Stimulated activated CD4-positive, alpha-beta T cell treated with anti-CD3 and anti-CD28 coated beads, Interleukin-1b, Interleukin-23, amount 100 ng/mL, for 4 hours (primary cell): ENCODE measurements at places on chromosomes 11 and 22.

DNA sequence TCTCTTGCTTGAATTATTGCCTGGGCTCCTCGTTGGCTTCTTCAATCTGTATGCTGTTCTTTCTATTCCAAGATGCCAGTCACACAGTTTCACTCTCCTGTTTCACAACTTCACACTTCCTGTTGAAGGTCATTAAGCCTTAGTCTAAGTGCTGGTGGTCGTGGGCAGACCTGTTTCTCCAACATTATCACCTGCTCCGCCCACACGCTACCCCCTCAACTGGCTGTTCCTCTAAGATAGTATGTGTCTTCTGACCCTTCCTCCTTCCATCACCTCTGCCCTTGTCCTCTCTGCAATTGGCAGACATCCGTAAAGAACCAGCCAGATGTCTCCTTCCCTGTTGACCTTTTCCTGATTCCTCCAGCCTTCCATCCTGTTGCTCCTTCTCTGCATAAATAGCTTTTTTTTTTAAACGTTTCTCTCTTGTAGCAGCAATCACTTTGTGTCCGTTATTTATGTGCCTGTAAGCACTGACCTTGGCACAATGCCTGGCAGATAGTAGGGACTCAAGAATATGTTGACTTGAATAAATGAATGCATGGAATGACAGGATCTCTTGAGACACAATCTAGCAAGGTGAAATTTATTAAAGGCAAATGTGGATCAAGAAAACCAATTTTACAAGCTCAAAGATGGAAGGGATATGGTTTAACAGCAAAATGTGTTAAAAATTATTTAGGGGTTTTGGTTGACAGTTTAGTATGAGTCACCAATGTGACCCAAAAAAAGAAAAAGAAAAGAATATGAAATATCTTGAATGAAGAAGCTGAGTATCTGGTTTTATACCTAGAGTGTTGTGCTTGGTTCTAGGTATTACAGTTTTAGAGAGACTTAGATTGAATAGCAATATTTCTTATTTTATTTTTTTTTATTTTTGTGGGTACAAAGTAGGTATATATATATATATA lies 12.6 kb downstream of the DIXDC1 start:
- no peak for DNase-seq

GRCh38 chr11:73154178-73154577 lies 12.1 kb upstream of the FCHSD2 start:
- no peak for DNase-seq

- DNase-seq, result no peak
These were observed 102.4 kb upstream of the B3GAT1 start for GRCh38 chr11:134514354-134514951.

- DNase-seq, result no peak
These were observed 8.9 kb upstream of the OR2D3 start for GRCh38 chr11:6911948-6912347.

DNA sequence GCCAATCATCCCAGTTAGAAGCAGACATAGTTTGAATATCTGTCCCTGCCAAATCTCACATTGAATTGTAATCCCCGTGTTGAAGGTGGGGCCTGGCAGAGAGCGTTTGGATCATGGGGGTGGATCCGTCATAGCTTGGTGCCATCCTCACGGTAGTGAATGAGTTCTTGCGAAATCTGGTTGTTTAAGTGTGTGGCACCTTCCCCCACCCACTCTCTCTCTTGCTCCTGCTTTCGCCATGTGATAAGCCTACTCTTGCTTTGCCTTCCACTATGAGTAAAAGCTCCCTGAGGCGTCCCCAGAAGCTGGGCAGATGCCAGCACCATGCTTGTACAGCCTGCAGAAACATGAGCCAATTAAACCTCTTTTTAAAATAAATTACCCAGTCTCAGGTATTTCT lies 5.0 kb upstream of the CCDC81 start:
- DNase-seq, result no peak

- DNase-seq, result no peak
These were observed 41.5 kb upstream of the HSPA8 start for GRCh38 chr11:123103326-123103980.

DNA sequence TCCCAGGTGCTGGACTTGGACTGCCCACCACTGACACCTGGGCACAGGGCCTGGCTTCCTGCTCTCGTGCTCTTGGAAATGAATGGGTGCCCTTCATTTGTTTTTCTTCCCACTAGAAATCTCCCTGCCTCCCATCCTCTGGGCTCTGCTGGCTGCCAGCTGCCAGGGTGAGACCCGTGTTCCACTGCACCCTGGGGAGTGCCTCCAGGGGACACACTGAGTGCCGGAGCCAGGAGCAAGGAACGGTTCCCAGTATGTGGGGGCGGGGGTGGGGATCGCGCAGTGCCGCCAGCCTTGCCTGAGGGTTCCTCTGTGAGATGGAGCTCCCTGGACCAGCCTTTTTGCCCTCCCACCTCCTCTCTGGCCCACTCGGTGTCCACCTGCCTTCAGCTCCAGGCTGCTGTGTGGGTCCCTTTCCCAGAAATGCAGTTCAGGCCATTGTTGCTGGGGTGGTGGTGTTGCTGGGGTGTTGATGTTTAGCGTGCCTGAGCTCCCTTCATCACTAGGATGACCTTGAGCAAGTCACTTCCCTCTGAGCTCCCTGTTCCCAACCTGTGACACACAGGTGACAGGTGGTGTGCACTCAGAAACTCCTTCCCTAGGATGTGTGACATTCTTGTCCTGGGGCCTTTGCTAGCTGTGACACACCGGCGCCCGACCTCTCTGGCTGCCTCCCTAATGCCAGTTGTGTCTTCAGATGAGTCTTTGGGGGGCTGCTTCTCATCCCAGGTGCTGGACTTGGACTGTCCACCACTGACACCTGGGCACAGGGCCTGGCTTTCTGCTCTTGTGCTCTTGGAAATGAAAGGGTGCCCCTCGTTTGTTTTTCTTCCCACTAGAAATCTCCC lies 72.1 kb downstream of the MED15 start:
- no peak for DNase-seq

DNA sequence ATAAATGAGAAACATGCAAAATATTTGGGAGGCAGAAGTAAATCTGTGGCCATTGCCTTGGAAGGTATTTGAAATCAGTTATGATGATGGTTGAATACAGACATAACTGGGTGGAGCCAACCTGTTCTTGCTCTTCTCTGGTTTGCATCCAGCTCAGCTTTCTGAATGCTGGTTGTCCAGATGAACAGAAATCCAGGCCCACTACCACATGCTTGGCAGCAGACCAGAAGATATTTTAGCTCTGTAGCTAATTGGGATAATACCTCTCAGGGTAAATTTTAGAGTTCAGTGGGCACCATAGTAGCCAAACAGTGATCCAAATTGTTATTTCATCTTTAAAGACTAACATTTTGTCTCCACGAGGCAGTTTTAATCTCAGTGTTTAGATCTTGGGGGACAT lies 308.3 kb downstream of the RAB38 start:
- DNase-seq, result no peak

DNA sequence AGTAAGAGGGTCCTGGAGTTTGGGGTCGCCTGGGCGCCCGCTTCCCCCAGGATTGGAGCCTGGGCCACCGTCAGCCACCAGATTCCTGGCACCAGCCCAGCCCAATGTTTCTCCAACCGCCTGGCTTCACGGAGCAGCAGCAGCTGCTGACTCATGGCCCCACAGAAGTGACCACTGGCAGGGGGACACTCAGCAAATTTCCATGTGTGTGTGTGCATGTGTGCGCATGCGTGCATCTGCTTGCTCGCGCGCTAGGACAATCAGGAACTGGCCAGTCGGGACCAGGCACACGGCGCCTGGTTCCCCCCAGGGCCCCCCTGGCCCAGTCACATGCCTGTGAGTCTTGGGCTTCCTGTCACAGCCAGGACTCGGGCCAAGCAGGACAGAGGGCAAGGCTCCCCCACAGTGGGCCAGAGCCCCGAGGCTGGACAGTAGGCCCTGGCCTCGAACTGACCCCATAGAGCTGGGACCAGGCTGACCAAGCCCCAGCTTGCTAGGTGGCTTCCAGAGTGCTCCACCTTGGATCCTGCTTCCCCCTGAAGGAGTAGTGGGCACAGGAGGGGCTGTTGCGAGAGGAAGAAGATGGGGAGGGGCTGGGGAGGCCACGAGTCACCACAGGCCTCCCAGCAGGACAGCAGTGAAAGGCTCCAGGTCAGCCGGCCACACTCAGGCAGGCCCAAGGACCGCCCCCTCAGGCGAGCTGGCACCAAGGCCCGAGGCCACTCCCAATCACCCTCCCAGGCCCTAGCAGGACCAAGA lies 3.2 kb downstream of the CTSD start:
- no peak for DNase-seq

- DNase-seq, result no peak
These were observed 92.8 kb downstream of the CCDC73 start for GRCh38 chr11:32701616-32702015.

DNA sequence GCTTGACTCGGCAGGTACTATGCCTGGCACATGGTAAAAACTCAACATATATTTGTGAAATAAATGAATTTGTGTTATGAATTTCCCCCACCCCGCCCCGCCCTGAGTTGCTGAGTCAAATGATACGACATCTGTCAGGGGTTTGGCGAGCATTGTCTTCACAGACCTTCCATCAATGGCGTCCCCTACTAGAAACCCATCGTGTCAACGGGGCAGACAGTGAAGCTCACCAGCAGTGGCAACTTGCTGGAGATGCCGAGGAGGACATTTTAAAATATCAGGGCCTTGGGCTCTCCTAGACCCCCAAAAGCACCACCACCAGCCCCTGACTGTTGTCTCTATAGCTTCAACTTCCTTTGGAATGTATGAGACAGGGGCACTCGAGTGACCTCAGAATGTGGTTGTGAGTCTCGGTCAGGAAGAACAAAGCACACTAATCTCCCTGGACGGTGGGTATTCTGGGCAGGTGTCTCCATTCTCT lies 761 bp upstream of the NXF1 start:
- peak; percentile 15 for DNase-seq

GRCh38 chr11:2527621-2528291 lies 82.9 kb downstream of the KCNQ1 start:
- DNase-seq, result no peak

DNA sequence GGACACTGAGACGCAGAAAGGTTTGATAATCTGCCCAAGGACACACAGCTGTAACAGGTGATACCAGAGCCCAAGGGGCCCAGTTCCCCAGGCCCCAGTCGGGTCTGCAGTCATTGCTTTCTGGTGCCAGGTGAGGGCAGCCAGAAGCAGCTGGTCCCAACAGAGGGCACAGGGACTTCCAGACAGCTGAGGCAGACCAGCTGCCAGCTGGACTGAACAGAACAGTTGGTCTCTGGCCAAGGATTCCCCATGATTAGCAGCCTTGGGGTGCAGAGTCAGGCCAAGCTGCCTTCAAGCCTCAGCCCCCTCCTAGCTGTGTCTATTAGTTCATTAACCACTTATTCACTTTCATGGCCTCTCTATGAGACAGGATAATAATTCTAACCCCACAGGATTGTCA lies 105.6 kb downstream of the RRAS2 start:
- no peak for DNase-seq

DNA sequence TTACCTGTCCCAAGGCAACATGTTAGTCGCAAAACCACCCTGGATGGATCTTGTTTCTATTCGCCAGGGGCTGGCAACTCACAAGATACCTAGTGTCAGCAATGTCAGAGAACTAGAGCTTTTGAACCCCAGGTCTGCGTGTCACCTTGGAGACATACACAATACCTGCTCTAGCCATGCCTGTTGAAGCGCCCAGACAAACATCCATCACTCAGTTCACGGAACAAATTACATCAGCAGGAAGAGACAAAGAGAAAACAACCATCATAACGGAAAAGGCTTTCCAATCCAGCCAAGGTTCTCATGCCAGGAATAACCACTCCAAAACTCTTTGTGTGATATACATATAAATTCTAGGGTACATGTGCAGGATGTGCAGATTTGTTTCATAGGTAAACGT lies 2.2 kb downstream of the CD59 start:
- no peak for DNase-seq

DNA sequence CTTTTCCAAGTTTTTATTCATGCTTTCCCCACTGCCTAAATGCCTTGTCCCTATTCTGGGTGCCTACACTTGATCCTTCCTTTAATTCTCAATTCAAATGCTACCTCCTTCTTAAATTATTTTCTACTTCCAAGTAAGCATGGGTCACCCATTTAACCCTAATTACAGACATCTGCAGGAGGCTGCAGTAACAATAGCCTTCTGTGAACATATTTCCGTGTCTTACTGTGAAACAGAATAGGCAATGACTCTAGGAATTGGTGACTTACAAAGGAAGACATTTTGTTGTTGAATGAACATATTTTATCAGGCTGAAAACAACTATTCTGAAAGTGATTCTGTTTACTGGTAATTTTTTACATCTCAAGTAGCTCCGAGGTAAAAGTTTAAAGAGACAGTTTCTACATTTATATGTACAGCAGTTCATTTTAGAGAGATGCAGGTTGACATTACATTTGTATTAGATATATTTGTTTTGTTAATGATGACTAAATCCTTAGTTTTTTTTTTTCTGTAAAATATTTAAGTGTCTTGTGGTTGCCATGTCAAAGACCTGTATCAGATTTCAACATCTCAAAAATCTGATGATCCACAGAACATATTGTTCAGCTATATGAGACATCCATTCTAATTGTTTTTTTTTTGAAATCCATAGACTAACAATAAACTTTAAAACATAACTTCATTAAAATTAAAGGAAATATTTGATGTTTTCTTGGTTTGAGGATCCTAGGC lies 316.8 kb downstream of the CASP12 start:
- DNase-seq, result no peak

GRCh38 chr11:2744166-2744565 lies 44.4 kb upstream of the KCNQ1OT1 start:
- no peak for DNase-seq

GRCh38 chr22:30792456-30792855 lies 97.8 kb downstream of the OSBP2 start:
- DNase-seq, result no peak

DNA sequence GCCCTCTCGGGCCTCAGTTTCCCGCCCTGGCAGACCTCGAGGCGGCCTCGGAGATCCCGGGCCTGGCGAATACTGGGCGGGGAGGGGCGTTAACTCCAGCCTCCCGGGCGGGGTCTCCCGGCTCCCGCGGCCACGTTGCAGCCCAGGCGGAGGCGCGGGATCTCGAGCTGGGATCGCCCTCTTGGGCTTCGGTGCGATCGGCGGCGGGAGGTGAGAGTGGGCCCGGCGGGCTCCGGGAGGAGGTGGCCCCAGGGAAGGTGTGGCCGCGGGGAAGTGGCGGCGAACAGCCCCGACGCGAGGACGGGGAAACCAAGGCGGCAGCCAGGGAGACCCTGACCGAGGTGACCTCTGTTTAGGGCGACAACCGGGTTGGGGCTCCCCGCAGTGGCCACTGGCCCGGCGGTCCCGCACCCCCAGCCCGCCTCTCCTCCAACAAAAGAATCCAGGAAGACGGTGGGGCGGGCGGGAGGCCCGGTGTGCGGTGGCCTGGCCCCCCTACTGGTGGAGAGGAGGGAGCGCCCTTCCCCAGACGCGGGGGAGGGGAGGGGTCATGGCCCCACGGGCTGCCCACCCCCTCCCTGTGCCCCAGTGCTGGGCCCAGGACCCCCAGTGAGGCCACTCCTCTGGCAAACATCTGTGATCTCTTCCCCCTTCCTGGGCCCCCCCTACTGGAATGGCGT lies at the start of gene PHETA2:
PHETA2 (plus strand) TSS at position 117 of the 680 bp plus-strand sequence. CDS start 3,046 bp downstream, outside the sequence.
- DNase-seq, result peak; percentile 50
